GM12891 (cell line): ENCODE measurements at places on chromosomes 7 and 10.

DNA sequence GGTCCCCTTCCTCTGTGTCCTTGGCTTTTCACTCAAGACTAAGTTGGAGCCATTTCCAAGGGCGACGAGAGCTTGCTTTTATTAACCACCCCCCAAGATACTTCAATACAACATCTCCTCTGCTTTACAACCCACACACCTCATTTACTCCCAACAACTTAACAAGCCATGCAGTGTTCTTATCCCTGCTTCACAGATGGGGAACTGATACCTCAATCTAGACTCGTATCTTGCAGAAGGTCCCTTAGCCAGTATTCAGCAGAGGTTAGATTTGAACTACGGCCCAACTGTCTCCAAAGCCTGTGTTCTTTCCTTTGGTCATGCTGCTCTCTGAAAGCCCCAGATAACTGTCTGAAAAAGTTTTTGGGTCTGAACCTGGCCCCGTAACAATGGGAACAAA, 444.8 kb downstream of the GRID1 start:
- DNase-seq: no peak

DNA sequence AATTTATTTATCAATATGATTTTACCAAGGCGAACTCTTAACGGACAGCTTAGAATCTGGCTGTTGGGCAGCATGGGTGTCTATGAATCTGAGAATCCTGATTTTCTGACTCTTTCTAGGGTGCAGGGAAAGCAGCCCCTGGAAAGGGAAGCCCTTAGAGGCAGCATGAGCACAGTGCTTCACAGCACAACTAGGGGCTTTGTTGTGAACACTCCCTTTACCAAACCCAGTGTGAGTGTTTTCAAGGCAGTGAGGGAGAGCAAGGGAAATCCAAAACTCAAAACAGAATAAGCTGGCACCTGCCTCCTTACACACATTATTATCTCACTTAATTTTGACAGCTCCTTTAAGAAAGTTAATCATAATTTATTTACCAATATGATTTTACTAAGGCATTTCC, 116.3 kb upstream of the CSTF2T start:
- no peak for DNase-seq

- DNase-seq: no peak
Observed at GRCh38 chr10:16952610-16953009, 135.4 kb upstream of the RSU1 start.

DNA sequence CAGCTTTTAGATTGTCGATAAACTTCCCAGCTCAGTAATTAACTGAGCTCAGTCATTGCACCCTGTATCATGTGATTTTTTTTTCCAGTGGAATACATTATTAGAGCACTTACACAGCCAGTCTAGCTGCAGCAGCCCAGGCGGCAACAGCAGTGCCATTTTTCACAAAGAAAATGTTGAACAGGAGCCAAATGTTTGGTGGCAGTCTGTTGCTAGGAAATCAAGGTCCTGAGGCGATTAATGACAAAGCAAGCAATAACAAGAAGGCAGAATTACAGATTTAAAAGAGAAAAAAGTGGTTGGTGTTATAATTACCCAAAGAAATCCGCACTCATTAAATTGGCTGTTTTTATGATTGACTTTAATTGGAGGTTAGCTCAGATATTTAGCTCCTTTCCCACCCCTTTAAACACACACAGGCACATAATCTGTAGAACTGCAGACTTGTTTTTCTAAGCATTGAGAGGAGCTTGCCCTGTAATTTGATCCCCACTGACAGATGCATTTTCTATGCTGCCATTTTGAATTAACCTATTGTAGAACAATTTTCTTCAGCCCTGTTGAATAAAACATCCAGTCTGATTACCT, 267.4 kb downstream of the ADK start:
- DNase-seq: no peak
